ENCODE measurements at places on chromosomes 12 and 14. TPM values are rescaled to one million over a fixed set of nuclear protein-coding genes. Genes with fewer than 3 reads are reported as not detected.

GRCh38 chr12:6551063-6551461 is 4.8 kb downstream of the IFFO1 start:
- no peak for DNase-seq

The KRT5 gene
- total RNA-seq, result 4.3 TPM

DNA sequence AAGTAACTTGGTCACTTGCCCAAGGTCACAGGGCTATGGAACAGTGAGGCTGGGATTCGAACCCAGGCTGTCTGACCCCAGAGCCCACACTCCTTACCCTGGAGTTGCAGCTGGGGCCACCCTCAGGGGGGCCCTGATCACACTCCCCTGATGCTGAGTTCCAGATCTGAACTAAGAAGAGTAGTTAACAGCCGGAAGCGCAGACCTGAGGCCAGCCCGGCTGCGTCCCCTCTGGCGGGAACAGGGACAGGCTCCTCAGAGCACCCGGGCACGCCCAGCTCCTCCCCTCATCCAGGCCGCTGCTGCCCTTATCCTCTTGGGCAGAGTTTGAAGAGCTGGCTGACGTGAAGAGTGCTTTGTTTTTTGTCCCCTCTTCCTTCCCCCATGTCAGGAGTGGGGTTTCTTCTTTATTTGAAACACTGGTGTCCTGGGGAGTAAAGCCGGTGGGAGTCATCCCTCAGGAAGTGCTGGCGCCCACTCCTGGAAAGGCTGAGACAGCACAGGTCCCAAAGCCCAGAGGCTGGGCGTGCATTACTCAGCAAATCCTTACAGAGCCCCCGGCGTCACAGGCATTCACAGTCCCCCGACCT is 8.7 kb downstream of the PHB2 start:
- peak; percentile 55 for DNase-seq

DNA sequence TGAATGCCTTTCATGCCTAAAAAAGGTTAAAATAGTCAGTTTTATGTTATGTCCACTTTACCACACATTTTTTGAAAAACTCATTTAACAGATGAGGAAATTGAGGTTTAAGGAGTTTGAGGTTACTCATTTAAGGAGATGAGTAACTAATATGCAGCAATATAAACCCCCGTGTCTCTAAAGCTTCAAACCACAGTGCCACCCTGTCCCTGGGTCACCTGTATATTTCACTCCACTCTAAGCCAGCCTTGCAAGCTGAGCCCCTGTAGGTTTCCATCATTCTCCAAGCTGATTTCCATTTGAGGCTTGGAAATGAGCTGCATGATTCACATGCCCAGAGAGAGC is 64.4 kb downstream of the NUAK1 start:
- no peak for DNase-seq

The RPL41 gene
- 4,429 TPM for total RNA-seq

The FOXM1 gene
- total RNA-seq, result 2.4 TPM

DNA sequence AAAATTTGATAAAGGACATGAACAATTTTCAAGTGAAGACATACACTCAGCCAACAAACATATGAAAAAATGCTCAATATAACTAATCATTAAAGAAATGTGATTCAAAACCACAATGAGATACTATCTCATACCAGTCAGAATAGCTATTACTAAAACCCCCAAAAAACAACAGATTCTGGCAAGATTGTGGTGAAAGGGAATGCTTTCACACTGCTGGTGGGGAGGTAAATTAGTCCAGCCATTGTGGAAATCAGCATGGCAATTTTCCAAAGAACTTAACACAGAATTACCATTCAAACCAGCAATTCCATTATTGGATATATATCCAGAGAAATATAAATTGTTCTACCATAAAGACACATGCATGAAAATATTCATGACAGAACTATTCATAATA is 18.7 kb upstream of the TAS2R14 start:
- DNase-seq, result no peak

The JPH4 gene
- total RNA-seq, result 0.73 TPM

The COL2A1 gene
- total RNA-seq, result not detected

DNA sequence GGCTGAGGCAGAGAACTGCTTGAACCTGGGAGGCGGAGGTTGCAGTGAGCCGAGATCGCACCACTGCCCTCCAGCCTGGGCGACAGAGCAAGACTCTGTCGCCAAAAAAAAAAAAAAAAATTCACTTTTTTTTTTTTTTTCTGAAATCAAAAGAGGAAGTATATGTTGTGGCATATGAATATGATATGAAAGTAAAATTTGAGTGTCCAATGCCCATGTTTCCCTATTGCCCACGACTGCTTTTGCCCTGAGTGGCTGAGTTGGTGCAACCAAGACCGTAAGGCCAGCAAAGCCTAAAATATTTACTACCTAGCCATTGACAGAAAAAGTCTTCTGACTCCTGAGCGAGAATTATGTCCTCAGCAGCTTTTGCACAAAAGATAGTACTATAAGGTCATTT is 101.7 kb upstream of the PARP11 start:
- DNase-seq, result no peak

- no peak for DNase-seq
Observed at GRCh38 chr12:50751948-50752721, 11.8 kb upstream of the ATF1 start.

GRCh38 chr14:77055981-77056380 is 27.5 kb upstream of the IRF2BPL start:
- DNase-seq, result no peak

DNA sequence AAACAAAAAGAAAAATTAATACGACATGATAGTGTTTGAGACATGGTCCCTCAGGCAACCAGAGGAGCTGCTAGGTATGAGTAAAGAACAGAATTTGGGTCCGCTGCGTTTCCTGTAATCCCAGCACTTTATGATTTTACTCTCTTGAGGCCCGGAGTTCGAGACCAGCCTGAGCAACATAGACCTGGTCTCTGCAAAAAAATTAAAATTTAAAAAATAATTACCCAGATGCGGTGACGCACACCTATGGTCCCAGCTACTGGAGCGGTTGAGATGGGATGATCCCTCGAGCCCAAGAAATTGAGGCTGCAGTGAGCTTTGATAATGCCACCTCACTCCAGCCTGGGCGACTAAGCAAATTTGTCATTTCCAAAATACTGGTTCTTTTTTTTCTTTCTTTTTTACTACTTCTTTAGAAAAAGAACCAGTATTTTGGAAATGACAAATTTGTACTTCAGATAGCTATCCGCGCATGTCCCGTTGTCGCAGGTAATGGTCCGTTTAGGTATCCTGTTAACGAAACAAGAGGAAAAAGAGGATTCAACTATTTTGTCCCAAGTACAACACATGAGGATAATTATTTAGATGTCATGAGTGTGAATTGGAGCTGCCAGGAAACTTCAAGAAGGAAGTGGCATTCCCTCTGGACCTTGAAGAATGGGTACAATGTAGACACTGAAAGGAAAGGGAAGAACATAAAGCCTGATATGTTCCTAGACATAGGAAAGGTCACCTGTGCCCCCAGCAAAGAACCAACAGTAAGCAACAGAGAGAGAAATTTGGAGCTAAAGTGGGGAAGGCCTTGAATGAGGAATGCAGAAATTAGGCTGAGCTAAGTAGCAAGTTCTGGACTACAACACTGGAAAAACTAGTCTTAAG is 1.2 kb upstream of the HECTD1 start:
- no peak for DNase-seq

All from breast epithelium (tissue), 4 donors.